ENCODE measurements at places on chromosomes 7 and 10. TPM values are rescaled to one million over a fixed set of nuclear protein-coding genes. Genes with fewer than 3 reads are reported as not detected.
A peak's percentile ranks its signal among the peaks of the same experiment; 100 is the strongest.

The HOXA3 gene
- total RNA-seq = 29.3 TPM

The IRF5 gene
- total RNA-seq = 11.9 TPM

DNA sequence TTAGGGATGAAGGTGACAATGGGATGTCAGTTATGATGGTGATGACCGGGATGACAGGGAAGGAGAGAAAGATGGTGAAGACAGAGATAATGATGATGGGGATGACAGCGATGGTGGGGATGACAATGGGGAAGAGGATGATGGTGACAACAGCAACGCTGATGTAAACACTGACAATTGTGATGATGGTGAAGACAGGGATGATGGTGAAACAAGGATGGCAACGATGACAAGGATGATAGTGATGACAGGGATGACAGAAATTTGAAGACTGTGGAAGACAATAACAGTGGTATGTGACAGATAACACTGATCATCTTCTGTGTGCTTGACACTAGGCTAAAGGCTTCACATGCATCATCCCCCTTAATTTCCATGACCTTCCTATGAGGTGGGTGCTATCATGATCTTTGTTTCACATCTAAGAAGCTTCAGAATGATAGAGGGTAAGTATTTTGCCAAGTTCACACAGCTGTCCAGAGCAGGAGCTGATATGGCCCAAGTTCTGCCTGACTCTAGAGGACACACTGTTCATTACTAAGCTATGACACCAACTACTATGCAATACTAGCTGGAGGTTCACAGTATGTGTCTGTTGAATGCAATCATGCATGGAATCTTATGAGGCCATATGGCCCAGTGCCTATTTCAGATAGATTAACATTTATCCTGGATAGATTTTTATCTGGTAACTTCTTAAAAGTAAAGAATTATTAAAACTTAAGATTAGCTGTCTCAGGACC, 105.6 kb downstream of the RNLS start:
- no peaks in the 10 kb centered on the region for H3K27me3 ChIP-seq
- no peak overlapping the region for H3K4me3 ChIP-seq
- H3K36me3 ChIP-seq = no peaks in the 10 kb centered on the region
- H3K27ac ChIP-seq = no peak overlapping the region
- H3K4me1 ChIP-seq = peaks cover 21% of the 10 kb centered on the region
- DNase-seq = no peak

GRCh38 chr10:75530299-75530698, 98.9 kb downstream of the LRMDA start:
- DNase-seq = peak; percentile 36
- no peak overlapping the region for H3K4me3 ChIP-seq
- H3K4me1 ChIP-seq = peaks cover 4% of the 10 kb centered on the region
- H3K27ac ChIP-seq = no peak overlapping the region

The TFR2 gene
- 0.35 TPM for total RNA-seq

The NUTM2B gene
- total RNA-seq = 0.78 TPM

GRCh38 chr7:25595996-25596395, 367.7 kb upstream of the NPVF start:
- H3K27ac ChIP-seq = no peak overlapping the region
- H3K27me3 ChIP-seq = no peaks in the 10 kb centered on the region
- no peak overlapping the region for H3K4me3 ChIP-seq
- peaks cover 15% of the 10 kb centered on the region for H3K4me1 ChIP-seq
- no peak for DNase-seq
- no peaks in the 10 kb centered on the region for H3K36me3 ChIP-seq

The CYP26C1 gene
- total RNA-seq = not detected

The TNKS2 gene
- total RNA-seq = 73.1 TPM

- H3K4me3 ChIP-seq = peak overlapping the region; percentile 45
- no peak for DNase-seq
- peaks cover 14% of the 10 kb centered on the region for H3K36me3 ChIP-seq
- H3K27me3 ChIP-seq = no peaks in the 10 kb centered on the region
- H3K4me1 ChIP-seq = peaks cover 44% of the 10 kb centered on the region
- H3K27ac ChIP-seq = no peak overlapping the region
Observed at GRCh38 chr7:5383314-5384098, 40.1 kb downstream of the TNRC18 start.

DNA sequence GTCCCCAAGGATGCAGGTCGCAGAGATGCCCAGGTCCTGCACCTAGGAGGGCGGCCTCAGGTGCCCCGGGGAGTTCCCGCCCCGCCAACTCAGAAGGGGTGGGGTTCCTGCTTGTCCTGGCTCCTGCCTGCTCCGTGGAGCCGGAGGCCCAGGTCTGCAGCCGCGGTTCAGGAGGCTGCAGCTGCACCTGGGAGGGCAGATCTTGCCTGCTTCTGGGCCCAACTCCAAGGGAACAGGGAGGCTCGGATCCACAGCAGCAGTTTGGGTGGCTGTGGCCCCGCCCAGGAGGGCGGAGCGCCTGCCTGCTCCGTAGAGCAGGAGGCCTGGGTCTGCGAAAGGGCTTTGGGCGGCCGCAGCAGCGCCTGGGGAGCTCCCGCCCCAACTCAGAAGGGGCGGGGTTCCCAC, 108.2 kb upstream of the EGR2 start:
- H3K27me3 ChIP-seq = no peaks in the 10 kb centered on the region
- no peaks in the 10 kb centered on the region for H3K4me1 ChIP-seq
- H3K4me3 ChIP-seq = no peak overlapping the region

The MYO3A gene
- under 0.01 TPM for total RNA-seq

The GRM3 gene
- total RNA-seq = not detected

DNA sequence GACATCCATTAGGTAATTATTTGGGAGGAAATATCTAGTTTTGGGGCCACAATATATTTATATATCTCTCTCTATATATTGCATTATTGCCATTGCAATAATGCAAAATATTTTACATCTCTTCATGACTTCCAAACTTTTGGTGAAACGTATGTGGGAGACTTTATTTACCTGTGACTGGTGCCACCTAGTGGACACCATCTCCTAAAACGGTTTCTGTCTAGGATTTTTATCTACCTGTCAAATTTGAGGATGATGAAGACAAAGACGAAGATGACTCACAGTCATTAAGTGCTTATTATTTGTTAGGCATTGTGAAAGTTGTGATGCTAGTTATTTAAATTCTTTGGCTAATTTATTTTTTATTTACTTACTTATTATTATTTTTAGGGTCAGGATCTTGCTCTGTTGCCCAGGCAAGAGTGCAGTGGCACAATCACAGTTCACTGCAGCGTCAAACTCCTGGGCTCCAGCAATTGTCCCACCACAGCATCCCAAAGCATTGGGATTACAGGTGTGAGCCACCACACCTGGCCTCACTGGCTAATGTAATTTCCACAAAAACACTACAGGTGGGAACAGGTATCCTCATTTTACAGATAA, 18.7 kb upstream of the CBLL1 start:
- H3K36me3 ChIP-seq = no peaks in the 10 kb centered on the region
- H3K4me3 ChIP-seq = no peak overlapping the region
- DNase-seq = no peak
- no peaks in the 10 kb centered on the region for H3K4me1 ChIP-seq

DNA sequence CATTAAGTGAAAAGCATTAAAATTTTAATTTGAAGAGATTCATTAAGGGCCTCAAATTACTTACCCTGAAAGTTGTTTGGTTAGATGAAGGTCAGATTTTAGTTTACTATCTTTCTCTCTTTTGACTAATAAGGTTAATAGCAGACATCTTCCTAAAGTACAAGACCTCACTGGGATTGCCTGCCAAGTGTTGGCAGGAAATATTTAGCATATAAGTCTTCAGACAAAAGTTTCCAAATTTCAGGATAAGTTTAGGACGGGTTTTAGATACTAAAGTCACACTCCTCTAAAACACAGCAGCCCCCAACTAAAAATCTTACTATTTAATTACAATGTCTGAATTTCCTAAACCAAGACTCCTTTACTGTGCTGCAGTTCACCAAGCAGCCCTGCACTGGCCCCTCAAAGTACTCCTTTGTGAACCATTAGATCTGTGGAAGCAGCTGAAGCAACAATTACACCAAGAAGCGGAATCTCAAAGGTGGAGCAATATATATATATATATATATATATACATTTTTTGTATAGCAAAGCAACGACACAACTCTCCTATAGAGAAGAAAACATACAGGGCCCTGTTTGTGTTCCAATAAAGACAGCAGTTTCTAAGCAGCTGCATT, 91.2 kb upstream of the KCNIP2 start:
- no peak for DNase-seq

Measured in thoracic aorta (tissue), 2 donors.